ENCODE measurements at places on chromosomes 16 and 17.

- DNase-seq: no peak
Measured at GRCh38 chr17:15048381-15048780, 216.7 kb downstream of the PMP22 start.

- no peak for DNase-seq
Measured at GRCh38 chr16:20897253-20897897, 2.8 kb downstream of the DCUN1D3 start.

GRCh38 chr17:43456661-43457361 is 27.0 kb upstream of the DHX8 start:
- DNase-seq: no peak

DNA sequence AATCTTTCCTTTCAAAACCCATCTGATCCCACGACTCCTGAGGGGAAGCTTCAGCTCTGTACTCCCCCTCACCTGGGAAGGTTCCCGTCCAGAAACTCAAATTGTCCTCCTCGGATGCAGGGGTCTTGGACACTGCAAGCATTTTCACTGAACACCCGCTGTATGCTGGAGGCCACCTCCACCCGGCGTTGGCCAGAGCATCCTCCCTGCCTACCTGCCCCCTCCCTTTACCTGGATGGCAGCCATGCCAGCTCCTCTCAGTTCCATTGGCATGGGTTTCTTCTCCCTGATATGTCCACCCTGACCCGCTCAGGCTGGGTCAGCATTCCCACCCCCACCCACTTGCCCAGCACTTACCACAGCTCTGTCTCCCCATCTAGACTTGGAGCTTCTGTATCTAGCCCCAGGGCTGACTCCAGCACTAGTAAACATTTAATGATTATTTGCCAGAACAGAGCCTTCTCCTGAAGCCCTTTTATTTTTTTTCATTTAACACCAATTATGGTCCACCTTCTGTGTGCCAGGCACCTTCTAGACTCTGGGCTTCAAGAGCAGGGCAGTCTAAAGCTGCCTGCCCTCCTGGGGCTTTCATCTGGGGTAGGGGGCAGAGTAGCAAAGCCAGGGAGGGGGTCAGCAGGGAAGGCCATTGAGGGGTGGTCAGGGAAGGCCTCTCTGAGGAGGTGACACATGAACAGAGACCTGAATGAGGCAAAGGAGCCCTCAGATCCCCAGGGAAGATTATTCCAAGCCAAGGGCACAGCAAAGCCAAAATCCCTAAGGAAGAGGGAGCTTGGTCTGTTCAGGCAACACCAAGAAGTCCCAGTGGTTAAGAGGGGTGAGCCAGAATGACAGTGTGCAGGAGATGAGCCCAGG is 8.9 kb upstream of the KRT19 start:
- no peak for DNase-seq

GRCh38 chr17:40417258-40417608 is 463 bp downstream of the TOP2A start:
- no peak for DNase-seq

- DNase-seq: no peak
Measured at GRCh38 chr16:55021595-55022475, 91.2 kb downstream of the IRX5 start.

- DNase-seq: no peak
Measured at GRCh38 chr17:20314834-20315233, 152.5 kb downstream of the LGALS9B start.

GRCh38 chr17:6100146-6100545 is 30.0 kb downstream of the WSCD1 start:
- no peak for DNase-seq

DNA sequence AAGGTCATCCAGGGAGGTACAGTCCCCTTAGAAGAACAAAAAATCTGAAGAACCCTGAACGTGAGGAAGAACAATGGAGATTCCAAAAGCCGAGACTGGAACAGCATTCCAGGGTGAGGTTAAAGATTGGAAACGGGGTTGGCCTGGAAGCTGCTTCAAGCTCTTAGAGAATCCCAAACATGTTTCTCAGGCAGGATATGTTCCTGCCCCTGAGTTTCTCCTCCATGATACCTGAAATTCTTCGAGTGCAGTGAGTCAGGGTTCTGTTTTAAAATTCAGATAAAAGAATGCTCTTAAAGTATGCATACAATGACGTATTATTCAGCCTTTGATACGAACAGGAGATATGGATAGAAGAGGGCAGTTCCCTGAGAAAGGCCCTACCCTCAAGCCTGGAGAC is 293.1 kb downstream of the HS3ST3B1 start:
- no peak for DNase-seq

- DNase-seq: no peak
Measured at GRCh38 chr17:77184474-77184873, 43.7 kb downstream of the SEC14L1 start.

GRCh38 chr17:81350320-81350890 is 44.9 kb upstream of the BAHCC1 start:
- DNase-seq: no peak

- DNase-seq: no peak
Measured at GRCh38 chr17:65755799-65756198, 194.4 kb upstream of the AXIN2 start.

DNA sequence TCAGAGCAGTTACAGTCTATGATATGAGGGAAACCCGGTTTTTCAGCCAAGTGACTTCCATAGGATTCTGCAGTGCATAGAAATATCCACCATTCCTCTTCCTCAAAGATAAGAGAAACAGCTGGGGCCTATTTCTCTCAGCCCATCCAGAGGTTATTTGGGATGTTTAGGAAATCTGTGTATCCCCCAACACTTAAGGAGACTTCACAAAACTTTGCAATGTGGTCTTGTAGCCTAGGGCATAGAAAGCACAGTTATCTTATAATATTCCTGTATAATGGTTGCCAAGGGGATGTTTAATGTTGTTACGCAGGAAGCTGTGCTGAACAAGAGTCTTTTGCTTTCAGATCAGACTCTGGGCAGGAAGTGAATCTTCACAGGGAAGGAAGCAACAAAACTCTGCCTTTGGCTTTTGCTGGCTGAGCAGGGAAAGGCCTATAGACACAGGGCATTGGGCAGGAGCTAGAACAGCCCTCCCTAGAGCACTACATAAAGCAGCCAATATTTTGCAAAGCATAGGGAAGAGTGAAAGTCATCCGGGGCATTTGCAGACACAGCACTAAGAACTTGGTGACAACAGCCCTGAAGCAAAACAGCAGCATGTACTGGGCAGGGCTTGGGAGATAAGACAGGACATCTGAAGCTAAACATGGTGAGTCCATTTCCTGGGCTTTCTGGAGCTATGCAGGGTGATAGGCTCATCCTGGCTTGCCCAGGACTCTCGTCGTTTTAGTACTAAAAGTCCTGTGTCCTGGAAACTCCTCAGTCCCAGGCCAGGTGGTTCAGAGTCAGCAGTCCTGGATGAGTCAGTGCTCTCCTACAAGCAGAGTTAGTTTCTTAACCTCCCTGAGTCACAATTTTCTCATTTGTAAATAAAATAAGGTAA is 18.7 kb upstream of the BEAN1 start:
- DNase-seq: no peak

- no peak for DNase-seq
Measured at GRCh38 chr17:57600074-57600473, 145.0 kb downstream of the CCDC182 start.

GRCh38 chr17:39146273-39146672 is 5.2 kb downstream of the PLXDC1 start:
- no peak for DNase-seq

- DNase-seq: no peak
Measured at GRCh38 chr16:69672998-69673713, 53.2 kb downstream of the NQO1 start.

GRCh38 chr16:83554540-83554939 is 253.2 kb upstream of the HSBP1 start:
- DNase-seq: no peak

- no peak for DNase-seq
Measured at GRCh38 chr17:81516439-81516838, 3.8 kb upstream of the ACTG1 start.

GRCh38 chr16:67269766-67270165 is 9.6 kb upstream of the PLEKHG4 start:
- no peak for DNase-seq

DNA sequence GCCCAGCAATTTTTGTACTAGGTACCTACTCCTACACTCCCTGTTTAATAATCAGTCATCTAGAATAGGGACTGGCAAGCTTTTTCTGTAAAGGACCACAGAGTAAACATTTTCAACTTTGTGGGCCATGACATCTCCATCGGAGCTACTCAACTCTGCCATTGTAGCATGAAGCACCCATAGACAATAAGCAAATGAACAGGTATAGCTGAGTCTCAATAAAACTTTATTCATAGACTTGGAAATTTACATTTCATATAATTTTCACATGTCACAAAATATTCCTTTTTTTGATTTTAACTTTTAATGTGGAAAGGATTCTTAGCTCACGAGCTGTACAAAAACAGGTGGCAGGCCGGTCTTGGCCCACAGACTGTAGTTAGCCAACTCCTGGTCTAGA is 345.8 kb downstream of the SOX9 start:
- DNase-seq: no peak

- DNase-seq: no peak
Measured at GRCh38 chr16:4515611-4516233, 22.9 kb downstream of the CDIP1 start.

DNA sequence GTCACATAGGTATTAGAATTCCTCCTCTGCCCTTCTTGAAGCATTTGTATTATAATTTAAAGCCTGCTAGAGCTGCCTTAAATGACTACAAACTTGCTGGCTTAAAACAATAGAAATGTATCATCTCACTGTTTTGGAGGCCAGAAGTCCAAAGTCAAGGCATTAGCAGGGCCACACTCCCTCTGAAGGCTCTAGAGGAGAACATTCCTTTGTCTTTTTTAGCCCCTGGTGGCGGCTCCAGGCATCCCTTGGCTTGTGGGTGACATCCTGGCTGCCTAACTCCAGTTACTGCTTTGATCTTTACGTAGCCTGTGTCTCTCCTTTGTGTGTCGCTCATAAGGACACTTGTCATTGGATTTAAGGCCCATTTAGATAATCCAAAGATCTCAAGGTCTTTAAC is 186.6 kb upstream of the SALL1 start:
- no peak for DNase-seq

- DNase-seq: no peak
Measured at GRCh38 chr16:71974068-71974818, 26.0 kb downstream of the PKD1L3 start.

DNA sequence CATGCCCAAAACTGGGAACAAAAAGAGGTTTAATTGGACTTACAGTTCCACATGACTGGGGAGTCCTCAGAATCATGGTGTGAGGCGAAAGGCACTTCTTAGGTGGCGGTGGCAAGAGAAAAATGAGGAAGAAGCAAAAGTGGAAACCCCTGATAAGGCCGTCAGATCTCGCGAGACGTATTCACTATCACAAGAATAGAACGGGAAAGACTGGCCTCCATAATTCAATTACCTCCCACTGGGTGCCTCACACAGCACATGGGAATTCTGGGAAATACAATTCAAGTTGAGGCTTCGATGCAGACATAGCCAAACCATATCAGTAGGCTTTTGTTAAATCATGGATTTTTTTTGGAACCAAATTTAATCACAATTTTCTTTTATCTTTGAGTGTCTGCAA is 24.4 kb downstream of the RBL2 start:
- DNase-seq: no peak

GRCh38 chr16:84794186-84794585 is 25.6 kb upstream of the CRISPLD2 start:
- no peak for DNase-seq

GRCh38 chr16:55834049-55834448 is 1.2 kb upstream of the CES1 start:
- DNase-seq: no peak

DNA sequence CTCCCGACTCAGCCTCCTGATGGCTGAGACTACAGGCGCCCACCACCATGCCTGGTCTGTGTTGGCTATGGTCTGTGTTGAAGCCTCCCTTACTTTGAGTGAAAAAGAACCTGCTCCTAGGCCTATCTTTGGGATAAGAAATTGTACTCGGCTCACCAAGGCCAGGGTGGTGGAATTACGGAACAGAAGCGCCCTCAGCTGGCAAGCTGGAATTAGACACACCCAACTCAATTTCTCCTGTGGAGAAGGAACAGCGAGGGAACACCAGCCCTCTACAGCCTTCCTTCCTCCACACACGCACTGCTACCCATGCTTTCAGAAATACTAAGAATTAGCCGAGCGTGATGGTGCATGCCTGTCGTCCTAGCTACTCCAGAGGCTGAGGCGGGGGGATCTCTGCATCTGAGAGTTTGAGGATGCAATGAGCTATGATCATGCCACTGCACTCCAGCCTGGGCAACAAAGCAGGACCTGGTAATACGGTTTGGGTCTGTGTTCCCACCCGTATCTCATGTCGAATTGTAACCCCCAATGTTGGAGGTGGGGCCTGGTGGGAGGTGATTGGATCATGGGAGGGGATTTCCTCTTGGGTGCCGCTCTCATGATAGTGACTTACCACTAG is 40.1 kb upstream of the RBBP6 start:
- DNase-seq: no peak

DNA sequence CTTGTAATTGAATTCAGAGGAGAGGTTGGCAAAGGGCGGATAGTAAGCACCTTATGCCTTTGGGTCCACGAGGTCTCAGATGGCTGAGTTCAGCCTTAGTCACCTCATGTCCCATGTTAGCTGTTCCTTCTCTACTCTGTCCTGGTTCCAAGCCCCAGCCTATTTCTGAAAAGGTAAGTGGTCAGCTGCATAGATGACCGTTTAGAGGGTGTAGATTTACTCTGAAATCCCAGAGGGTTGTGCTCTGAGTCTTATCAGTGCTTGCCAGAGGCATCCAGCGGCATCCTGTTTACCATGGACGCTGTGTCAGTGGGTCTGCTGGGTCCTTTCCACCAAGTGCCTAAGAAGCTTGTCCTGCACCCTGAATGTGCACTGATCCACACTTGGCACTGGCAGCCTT is 1.9 kb downstream of the ZNF778 start:
- no peak for DNase-seq

DNA sequence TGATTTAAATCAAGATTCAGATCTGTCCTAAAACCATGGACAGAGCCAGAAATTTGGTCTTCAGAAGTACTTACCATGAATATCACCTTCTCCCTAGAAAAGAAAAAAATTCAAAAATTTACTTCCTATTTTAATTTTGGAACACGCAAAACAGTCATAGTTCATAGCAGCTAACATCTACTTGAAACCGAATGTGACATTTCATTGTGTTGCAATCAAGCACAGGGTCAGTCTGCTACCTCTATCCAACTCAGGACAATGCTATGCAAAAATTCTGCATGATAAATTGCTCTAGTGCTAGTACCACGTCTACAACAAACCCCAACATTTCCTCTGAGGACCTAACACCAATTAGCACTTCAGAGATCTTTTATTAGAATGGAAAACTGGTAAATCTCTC is 7.7 kb downstream of the JPT1 start:
- no peak for DNase-seq

- DNase-seq: no peak
Measured at GRCh38 chr16:11212798-11213196, 43.2 kb downstream of the SOCS1 start.

Data from hindlimb muscle (tissue), 1 donor.